ENCODE measurements at places on chromosomes 3 and 15.

GRCh38 chr3:68163062-68163461, 508.6 kb upstream of the SUCLG2 start:
- no peaks in the 10 kb centered on the region for H3K36me3 ChIP-seq
- H3K4me3 ChIP-seq: no peak overlapping the region
- H3K27me3 ChIP-seq: no peaks in the 10 kb centered on the region
- H3K27ac ChIP-seq: no peak overlapping the region
- no peaks in the 10 kb centered on the region for H3K4me1 ChIP-seq
- no peak for DNase-seq

DNA sequence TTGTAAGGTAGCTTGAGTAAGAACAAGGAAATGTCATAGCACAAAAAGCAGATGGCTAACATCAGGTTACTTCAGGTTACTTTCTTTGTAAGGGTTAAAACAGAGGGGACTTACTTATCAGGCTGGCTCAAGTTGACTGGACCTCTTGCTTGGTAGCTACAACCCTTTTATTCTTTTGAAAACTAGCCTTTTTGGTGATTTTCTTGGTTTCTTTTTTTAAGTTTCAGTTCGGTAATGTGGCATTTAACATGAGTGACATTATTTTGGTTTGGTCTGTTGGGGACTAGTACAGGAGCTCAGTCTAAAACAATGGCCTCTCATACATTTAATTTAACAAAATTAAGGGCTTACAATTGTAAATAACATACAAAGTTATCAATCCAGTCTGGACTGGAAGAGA, 621.4 kb downstream of the OTOL1 start:
- no peaks in the 10 kb centered on the region for H3K36me3 ChIP-seq
- no peaks in the 10 kb centered on the region for H3K4me1 ChIP-seq
- no peak for DNase-seq
- no peak overlapping the region for H3K4me3 ChIP-seq
- no peaks in the 10 kb centered on the region for H3K27me3 ChIP-seq

DNA sequence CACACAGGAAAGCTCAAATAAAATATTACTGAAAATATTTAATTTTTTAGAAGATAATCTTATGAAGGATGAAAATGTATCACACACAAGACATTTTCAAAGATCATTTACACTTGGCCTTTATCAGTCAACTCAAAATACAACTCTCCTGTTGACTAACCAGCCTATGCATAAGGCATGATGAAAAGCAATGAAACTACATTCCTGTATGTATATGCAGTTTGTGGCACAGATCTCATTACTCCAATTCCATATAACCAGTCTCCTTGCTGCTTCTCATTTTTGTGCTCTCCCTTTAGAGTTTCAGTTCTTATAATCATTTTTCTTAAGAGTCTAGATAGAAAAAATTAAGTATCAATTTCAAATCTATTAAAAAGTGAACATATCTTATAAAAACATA, 25.8 kb downstream of the AQR start:
- H3K36me3 ChIP-seq: peaks cover 53% of the 10 kb centered on the region
- H3K4me3 ChIP-seq: no peak overlapping the region
- H3K4me1 ChIP-seq: no peaks in the 10 kb centered on the region

DNA sequence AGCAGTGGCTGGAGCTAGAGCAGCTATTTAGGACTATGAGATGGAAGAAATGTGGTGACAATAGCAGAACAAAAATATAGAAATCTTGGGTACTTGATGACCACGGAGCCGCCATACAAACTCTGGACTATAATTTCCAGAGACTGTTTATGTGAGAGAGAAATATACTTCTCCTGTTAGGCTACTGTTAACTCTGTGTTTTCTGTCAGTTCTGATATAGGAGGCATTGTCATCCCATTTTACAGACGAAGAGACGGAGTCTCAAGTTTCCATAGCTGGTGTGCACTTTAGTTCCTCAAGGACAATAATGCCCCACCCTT, 22.8 kb upstream of the RFTN1 start:
- H3K36me3 ChIP-seq: no peaks in the 10 kb centered on the region
- no peak overlapping the region for H3K27ac ChIP-seq
- no peaks in the 10 kb centered on the region for H3K4me1 ChIP-seq
- no peak for DNase-seq
- H3K27me3 ChIP-seq: no peaks in the 10 kb centered on the region

DNA sequence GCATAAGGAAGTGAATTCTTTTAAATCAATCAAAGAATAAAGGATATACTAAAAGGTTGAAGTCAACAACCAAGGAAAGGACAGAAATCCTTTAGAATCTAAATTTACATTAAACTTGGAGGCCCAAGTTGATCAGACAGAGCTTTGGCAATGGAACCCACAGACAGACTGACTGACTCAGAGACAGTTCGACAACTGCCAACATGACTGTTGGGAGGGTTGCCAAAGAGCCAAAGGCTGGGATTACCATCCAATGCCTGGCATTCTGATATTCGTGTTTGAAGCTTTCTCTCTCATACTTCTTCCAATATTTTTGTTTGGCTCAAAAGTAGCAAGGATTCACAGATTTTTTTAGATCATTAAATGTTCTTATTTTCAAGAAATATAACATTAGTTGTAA, 406.1 kb downstream of the PLCL2 start:
- no peaks in the 10 kb centered on the region for H3K4me1 ChIP-seq
- H3K36me3 ChIP-seq: peaks cover 29% of the 10 kb centered on the region
- no peak overlapping the region for H3K27ac ChIP-seq
- no peak for DNase-seq
- H3K27me3 ChIP-seq: no peaks in the 10 kb centered on the region

- peaks cover 88% of the 10 kb centered on the region for H3K36me3 ChIP-seq
- H3K27ac ChIP-seq: no peak overlapping the region
- DNase-seq: no peak
- no peak overlapping the region for H3K4me3 ChIP-seq
- H3K27me3 ChIP-seq: no peaks in the 10 kb centered on the region
Measured at GRCh38 chr3:52561028-52561747, 24.8 kb downstream of the UQCC5 start.

DNA sequence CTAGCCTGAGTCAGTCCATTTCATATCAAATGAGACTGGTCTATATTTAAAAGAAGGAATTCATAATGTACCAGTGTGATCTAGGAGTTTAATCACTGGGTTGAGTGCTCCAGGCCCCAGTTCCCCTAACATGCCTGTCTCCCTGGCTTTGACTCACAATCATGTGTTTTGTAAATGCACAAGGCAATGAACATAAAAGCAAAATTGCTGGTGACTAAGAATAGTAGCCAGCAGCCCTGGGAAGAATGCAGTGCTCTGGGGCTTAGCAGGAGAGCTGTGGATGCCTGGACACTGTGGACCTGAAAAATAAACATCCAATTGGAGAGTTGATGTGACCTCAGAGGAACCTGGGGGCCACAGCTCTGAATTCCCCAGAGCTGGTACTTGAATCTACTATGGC, 50.3 kb downstream of the SYNPR start:
- no peak for DNase-seq
- H3K27ac ChIP-seq: no peak overlapping the region
- no peak overlapping the region for H3K4me3 ChIP-seq
- no peaks in the 10 kb centered on the region for H3K4me1 ChIP-seq
- no peaks in the 10 kb centered on the region for H3K27me3 ChIP-seq

DNA sequence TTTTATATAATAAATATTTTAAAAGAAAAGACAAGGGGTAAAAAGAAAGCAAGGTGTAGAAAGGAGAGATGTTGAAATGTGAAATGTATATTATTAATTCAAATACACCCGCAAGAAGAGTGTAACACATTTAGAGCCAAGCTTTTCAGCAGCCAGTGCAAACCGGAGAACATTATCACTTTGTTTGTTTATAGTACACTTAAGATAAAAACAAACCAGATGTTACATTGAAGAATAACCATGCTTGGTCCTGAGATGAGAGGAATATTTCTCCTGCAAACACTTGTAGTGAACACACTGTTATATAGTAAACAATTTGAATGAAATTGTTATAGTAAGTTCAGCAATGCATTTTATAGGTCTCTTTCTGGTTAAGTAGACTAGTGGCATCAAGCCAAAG, 1441.5 kb downstream of the OTOL1 start:
- no peaks in the 10 kb centered on the region for H3K36me3 ChIP-seq
- no peak overlapping the region for H3K27ac ChIP-seq
- H3K27me3 ChIP-seq: no peaks in the 10 kb centered on the region
- DNase-seq: no peak
- H3K4me3 ChIP-seq: no peak overlapping the region

DNA sequence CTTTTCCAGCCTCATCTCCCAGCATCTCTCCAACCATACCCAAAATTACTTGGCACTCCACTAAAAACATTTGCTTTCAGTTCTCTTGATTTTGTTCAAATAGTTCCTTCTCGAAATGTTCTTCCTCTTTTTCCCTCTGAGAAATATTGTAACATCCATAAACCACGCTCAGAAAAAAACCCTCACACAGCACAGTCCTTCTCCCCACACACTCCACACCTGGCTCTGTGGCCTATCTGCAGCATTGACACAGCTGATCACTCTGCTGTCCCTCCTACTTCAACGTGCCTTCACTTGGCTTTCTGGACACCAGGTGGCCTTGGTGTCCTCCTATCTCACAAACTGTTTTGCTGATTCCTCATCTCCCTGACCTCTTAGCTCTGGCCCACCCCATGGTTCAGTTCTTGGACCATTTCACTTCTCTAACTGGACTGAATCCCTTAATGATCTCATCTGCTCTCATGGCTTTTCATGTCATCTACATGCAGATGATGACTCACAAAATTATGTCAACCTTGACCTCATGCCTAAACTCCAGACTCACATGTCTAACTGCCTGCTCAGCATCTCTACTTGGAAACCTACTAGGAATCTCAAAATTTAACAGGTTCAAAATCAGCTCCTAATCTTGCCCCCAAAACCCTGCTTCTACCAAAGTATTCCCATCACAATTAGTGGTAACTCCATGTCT, 93.3 kb downstream of the TRIM42 start:
- H3K4me1 ChIP-seq: no peaks in the 10 kb centered on the region
- DNase-seq: no peak
- no peak overlapping the region for H3K4me3 ChIP-seq
- H3K27me3 ChIP-seq: peaks cover 3% of the 10 kb centered on the region
- H3K36me3 ChIP-seq: no peaks in the 10 kb centered on the region

- no peak for DNase-seq
- no peak overlapping the region for H3K4me3 ChIP-seq
- H3K27me3 ChIP-seq: peaks cover 8% of the 10 kb centered on the region
Measured at GRCh38 chr3:57288403-57288802, 4.1 kb downstream of the ASB14 start.

- H3K4me3 ChIP-seq: no peak overlapping the region
- no peaks in the 10 kb centered on the region for H3K36me3 ChIP-seq
- H3K27me3 ChIP-seq: peaks cover 6% of the 10 kb centered on the region
- DNase-seq: no peak
Measured at GRCh38 chr3:69483449-69483848, 97.6 kb upstream of the FRMD4B start.
